Upper lobe of left lung (tissue), 6 donors: ENCODE measurements at places on chromosomes 2 and 18. TPM values are rescaled to one million over a fixed set of nuclear protein-coding genes. Genes with fewer than 3 reads are reported as not detected.

The ALKAL2 gene
- 15.5 TPM for total RNA-seq

The RPRM gene
- total RNA-seq, result not detected

The HOXD13 gene
- not detected for total RNA-seq

The NPPC gene
- total RNA-seq, result not detected

The HOXD10 gene
- total RNA-seq, result 0.47 TPM

The SPP2 gene
- total RNA-seq, result not detected

The MOGAT1 gene
- 1.6 TPM for total RNA-seq
